ENCODE measurements at places on chromosomes 13 and 19. TPM values are rescaled to one million over a fixed set of nuclear protein-coding genes. Genes with fewer than 3 reads are reported as not detected.

The ZGLP1 gene
- polyA plus RNA-seq = 3.4 TPM

The CEACAM3 gene
- not detected for polyA plus RNA-seq

The PKN1 gene
- polyA plus RNA-seq = 94.5 TPM

The ZNF626 gene
- 8.6 TPM for polyA plus RNA-seq

The KLK15 gene
- polyA plus RNA-seq = not detected

The CEACAM20 gene
- not detected for polyA plus RNA-seq

The KLK14 gene
- polyA plus RNA-seq = 0.29 TPM

The FUT1 gene
- polyA plus RNA-seq = 1.5 TPM

The KLF1 gene
- polyA plus RNA-seq = 0.08 TPM

The PLPPR3 gene
- 0.03 TPM for polyA plus RNA-seq

The PEAK3 gene
- polyA plus RNA-seq = 0.58 TPM

The F2RL3 gene
- 5.4 TPM for polyA plus RNA-seq
